Neural crest cell (in vitro differentiated cells): ENCODE measurements at places on chromosomes 7 and 10.

GRCh38 chr10:29554660-29555059, 80.1 kb downstream of the SVIL start:
- H3K27me3 ChIP-seq = no peaks in the 10 kb centered on the region
- H3K4me1 ChIP-seq = peaks cover 52% of the 10 kb centered on the region
- peak overlapping the region; percentile 39 for H3K4me3 ChIP-seq
- DNase-seq = no peak
- peaks cover 17% of the 10 kb centered on the region for H3K36me3 ChIP-seq

- DNase-seq = peak; percentile 37
- no peak overlapping the region for H3K27ac ChIP-seq
- peak overlapping the region; percentile 98 for H3K4me3 ChIP-seq
- peaks cover 33% of the 10 kb centered on the region for H3K27me3 ChIP-seq
- H3K36me3 ChIP-seq = peaks cover 3% of the 10 kb centered on the region
Observed at GRCh38 chr10:117374506-117375359, 507 bp downstream of the PDZD8 start.

GRCh38 chr10:1454428-1454827, 282.9 kb downstream of the ADARB2 start:
- H3K27ac ChIP-seq = no peak overlapping the region
- no peak for DNase-seq
- H3K27me3 ChIP-seq = peaks cover 17% of the 10 kb centered on the region
- H3K36me3 ChIP-seq = no peaks in the 10 kb centered on the region

DNA sequence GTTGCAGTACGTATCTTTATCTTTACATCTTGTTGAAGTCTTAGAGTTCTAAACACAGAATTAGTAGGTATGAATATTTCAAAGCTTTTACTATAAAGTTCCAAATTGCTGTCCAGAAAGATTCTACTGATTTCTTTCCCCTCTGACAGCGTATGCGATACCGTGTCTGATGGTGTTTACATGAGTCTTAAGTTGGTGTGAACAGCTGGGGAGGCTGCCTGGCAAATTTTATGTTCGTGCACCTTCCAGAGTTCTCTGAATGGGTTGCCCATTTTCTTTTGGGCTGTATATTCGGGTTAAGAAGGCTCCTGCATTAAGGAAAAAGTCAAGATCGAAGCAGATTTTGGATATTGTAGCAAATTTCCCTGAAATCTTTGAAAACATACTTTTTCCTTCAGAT, 8.3 kb downstream of the MDH2 start:
- H3K4me3 ChIP-seq = no peak overlapping the region
- no peak overlapping the region for H3K27ac ChIP-seq
- DNase-seq = no peak
- no peaks in the 10 kb centered on the region for H3K36me3 ChIP-seq
- H3K27me3 ChIP-seq = no peaks in the 10 kb centered on the region

DNA sequence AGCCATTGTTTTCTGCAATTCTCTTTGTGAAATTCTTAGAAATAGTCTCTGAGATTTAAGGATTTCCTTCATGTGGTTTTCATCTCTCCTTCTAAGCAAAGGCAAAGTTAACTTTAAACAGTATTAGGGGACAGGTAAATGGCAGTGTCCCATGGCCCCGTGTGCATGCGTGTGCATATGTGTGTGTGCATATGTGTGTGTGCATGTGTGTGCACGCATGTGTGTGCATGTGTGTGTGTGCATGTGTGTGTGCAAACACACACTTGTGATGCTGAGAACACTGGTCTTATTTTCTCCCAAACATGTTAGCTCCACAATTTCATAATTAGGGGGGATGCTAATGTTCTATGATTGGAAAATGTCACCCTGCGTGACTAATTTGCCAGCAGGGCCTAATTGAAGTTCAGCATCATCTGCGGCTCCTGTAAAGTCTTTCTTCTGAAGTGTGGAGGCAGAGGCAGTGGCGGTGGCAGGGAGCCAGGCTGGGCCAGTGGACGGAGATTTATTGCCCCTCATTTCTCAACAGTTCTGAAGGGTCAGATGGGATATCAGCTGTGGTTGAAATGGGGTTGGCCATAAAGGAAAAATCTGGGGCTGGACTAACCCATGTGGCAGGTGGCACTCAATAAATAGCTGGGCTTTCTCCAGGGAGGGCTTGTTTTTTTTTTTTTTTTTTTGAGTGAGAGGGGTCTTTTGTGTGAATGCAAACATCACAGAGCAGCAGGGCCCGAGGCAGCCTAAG, 289.3 kb upstream of the PODXL start:
- H3K27me3 ChIP-seq = peaks cover 31% of the 10 kb centered on the region
- H3K27ac ChIP-seq = no peak overlapping the region
- no peak overlapping the region for H3K4me3 ChIP-seq
- no peaks in the 10 kb centered on the region for H3K36me3 ChIP-seq
- no peak for DNase-seq
- no peaks in the 10 kb centered on the region for H3K4me1 ChIP-seq

GRCh38 chr10:116905845-116906210, 56.5 kb downstream of the ENO4 start:
- DNase-seq = no peak
- H3K36me3 ChIP-seq = no peaks in the 10 kb centered on the region
- H3K4me3 ChIP-seq = no peak overlapping the region

GRCh38 chr10:30743586-30743985, 114.0 kb upstream of the LYZL2 start:
- no peak overlapping the region for H3K27ac ChIP-seq
- DNase-seq = no peak
- no peaks in the 10 kb centered on the region for H3K27me3 ChIP-seq

DNA sequence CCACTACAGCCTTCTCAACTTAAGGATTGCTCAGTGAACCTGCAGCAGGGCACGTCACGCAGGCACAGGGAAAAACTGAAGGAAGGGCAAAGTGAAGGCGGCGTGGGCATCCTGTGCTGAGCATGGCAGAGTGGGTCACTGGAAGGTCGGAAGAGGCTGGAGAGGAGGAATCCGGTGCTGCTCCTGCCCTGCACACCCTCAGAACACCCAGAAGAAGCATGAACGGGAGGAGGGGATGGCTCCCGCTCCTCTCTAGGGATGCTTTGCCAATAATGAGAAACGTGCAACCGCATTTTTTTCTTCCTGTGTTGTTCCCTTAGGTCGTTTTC, 175.1 kb downstream of the TNS3 start:
- no peaks in the 10 kb centered on the region for H3K27me3 ChIP-seq
- no peak overlapping the region for H3K4me3 ChIP-seq
- no peak for DNase-seq
- peaks cover 3% of the 10 kb centered on the region for H3K36me3 ChIP-seq
- H3K27ac ChIP-seq = peak overlapping the region; percentile 87
- peaks cover 23% of the 10 kb centered on the region for H3K4me1 ChIP-seq

DNA sequence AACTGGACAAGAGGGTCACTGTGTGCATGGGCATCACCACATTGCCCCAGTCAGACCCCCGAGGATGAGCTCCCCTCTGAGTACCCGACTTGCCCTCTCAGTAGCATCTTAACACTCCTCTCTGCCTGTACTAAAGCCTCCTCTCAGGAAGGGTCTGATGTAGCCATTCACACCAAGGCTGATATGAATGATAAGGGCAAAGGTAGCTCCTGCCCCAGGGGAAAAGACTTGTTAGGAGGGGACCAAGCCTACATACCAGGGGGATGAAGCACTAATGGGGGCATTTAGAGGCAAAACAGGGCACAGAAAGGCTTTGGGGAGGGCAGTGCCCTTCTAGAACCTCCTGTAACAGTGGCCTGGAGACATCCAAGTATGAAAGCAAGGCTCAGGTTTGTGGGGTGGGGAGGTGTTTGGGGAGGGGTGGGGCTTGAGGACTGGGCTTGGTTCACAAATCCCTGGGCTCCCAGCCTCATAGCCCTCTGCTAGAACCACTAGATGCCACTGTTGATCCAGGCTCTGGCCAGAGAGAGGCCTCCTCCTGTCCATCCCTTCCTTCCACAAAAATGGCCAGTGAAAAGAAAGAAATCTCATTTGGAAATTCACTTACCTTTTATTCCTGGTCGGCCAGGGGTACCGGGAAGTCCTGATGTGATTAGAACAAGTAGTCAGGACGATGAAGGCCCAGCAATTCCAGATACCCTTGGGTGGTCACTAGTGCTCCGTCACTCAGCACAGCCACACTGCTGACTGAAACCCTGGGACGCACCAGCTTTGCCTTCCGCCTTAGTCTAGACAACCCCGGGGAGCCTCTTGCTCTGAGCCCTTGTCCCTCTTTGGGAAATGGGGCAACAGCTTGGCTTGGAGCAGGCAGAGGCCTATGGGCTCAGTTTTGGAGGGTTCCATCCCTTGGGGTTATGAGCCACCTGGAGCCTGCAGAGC, 40.3 kb downstream of the COL17A1 start:
- H3K27ac ChIP-seq = peak overlapping the region; percentile 6
- no peaks in the 10 kb centered on the region for H3K36me3 ChIP-seq
- no peaks in the 10 kb centered on the region for H3K27me3 ChIP-seq
- DNase-seq = no peak
- no peaks in the 10 kb centered on the region for H3K4me1 ChIP-seq
